ENCODE measurements at places on chromosomes 1 and 21. TPM values are rescaled to one million over a fixed set of nuclear protein-coding genes. Genes with fewer than 3 reads are reported as not detected.

The GUCA2B gene
- total RNA-seq = 0.19 TPM

The SH3BP5L gene
- total RNA-seq = 29.8 TPM

The EGLN1 gene
- total RNA-seq = 41.3 TPM

The FCRL4 gene
- total RNA-seq = not detected

The OVAAL gene
- total RNA-seq = not detected

The CR1L gene
- not detected for total RNA-seq

The KCNJ9 gene
- not detected for total RNA-seq

Measured in A549 treated with CpdA at 1 μM for 4 hours (cell line).